ENCODE measurements at places on chromosomes 7 and 10.
A peak's percentile ranks its signal among the peaks of the same experiment; 100 is the strongest.

DNA sequence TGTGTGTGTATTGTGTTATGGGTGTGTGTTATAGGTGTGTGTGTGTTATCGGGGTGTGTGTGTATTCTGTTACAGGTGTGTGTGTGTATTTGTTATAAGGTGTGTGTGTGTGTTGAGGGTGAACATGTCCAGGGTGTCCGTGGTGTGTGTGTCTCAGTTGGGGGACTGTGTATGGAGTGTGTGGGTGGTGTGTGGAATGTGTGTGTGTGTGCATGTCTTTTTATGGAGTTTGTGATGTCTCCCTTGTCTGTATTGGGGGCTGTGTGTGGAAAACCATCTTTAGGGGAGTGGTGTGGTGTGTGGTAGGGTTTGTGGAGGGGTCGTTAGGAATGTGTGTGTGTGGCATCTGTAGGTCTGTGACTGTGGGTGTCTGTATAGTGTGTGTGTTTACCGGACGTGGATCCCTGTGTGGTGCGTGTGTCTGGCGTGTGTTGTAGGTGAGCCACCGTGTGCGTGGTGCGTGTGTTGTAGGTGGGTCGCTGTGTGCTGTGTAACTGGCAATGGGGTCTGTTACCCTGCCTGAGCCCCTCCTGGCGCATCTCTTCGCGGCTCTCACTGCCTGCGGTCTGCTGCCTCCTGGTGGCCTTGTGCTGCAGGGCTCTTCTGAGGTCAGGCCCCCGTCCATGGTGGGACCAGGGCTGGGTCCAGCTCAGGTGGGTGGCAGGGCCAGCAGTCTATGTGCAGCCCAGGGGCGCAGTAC lies 61.7 kb downstream of the PALD1 start:
- peak; percentile 65 for DNase-seq

- no peak for DNase-seq
Measured at GRCh38 chr7:107799647-107800264, 3.3 kb downstream of the SLC26A3 start.

- no peak for DNase-seq
Measured at GRCh38 chr10:60162631-60163030, 227.0 kb downstream of the ANK3 start.

DNA sequence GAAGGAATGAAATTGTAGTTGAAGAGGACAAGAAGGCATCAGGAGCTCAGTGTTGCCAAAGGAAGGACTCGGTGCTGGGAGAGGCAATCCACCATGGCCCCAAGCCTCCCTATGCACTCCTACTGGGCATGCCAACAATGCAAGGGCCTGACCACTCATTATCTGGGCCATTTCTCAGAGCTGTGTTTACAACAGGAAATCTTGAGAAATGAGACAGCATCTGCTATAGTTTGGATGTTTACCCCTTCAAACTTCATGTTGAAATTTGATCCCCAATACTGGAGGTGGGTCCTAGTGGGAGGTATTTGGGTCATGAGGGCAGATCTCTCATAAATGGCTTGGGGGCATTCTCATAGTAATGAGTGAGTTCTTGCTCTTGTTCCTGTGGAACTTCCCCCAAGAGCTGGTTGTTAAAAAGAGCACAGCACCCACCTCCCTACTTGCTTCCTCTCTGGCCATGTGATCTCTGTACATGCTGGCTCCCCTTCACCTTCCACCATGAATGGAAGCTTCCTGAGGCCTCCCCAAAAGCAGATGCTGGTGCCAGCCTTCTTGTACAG lies 50.8 kb upstream of the AOAH start:
- no peak for DNase-seq

GRCh38 chr7:9082203-9082602 lies 648.8 kb downstream of the NXPH1 start:
- no peak for DNase-seq

Measured in upper lobe of left lung (tissue), 6 donors.